Astrocyte (in vitro differentiated cells and primary cell): ENCODE measurements at places on chromosomes 12 and 14. TPM values are rescaled to one million over a fixed set of nuclear protein-coding genes. Genes with fewer than 3 reads are reported as not detected.

DNA sequence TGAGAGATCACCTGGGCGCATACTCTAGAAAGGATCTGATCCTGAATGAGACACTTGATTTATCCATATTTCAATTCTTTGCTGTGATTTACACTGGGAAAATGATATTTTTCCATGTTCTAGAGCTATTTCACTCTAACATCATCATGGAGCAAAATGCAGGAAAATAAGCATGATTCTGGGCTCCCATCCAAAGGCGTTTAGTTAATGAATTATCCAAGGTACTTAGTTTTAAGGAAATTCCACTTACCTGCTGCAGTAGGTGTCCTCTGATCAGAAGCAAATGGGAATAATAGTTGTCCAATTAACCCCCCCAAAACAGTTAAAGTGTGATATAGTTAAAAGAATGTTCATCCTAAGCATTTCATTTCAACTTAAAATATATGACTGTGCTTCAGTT lies 204.5 kb upstream of the PRKD1 start:
- no peak overlapping the region for H3K4me3 ChIP-seq
- no peak for DNase-seq
- no peak overlapping the region for H3K27ac ChIP-seq
- H3K27me3 ChIP-seq = no peaks in the 10 kb centered on the region

DNA sequence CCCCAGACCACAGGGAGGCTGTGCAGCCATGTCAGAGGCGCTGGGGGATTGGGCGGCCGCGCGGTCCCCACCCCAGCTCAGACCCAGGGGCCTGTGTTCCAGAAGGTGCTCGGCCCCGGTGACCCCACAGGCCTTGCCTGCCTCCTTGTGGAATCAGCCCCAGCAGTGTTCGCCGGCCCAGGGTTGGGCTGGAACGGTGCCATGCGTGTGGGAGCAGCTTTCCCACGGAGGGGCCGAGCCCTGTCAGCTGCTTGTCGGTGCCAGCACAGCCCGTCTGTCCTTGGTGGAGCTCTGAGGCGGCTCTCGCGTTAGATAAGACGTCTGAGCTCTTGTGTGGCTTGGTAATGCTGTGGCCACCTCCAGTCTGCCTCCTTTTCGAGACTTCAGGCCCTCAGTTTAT lies 8.5 kb downstream of the ZFYVE21 start:
- peak overlapping the region; percentile 14 for H3K27ac ChIP-seq
- H3K4me3 ChIP-seq = no peak overlapping the region
- peak; percentile 56 for DNase-seq

The BCL7A gene
- total RNA-seq = 8.5 and 9.6 TPM in 2 replicates

DNA sequence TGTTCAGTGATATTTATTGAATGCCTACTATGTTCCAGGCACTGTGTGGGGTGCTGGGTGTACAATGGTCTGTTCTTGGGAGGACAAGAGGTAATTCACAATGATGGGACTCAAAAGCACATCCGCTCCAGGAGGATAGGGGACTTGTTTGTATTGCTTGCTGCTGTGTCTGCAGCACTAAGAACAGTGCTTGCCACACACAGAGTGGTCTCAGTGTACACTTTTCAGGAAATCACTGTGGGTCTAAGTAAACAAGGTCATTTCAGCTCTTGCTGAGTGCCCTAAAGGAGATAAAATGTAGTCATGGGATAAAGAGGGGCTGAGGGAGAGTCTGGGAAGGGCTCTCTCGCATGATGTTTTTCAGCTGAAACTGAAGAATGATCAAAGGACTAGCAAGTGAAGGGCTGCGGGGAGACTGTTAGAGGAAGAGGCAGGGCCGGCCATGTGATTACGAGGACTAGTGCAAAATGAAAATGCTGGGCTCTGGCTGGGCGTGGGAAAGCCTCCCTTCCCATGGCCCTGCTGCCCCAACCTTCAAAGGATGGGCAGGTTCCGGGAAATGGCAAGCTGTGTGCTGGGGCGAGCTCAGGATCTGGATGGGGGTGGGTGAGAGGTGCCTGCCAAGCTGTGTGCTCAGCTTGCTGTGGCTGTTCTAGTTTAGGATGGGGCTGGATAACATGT lies 39.1 kb downstream of the ADCK1 start:
- no peak overlapping the region for H3K4me3 ChIP-seq
- no peak for DNase-seq
- no peaks in the 10 kb centered on the region for H3K27me3 ChIP-seq
- no peaks in the 10 kb centered on the region for H3K4me1 ChIP-seq

The PTPRB gene
- total RNA-seq = 2.2 and 2.5 TPM in 2 replicates

The SLC25A47 gene
- not detected in 2 replicates for total RNA-seq

The KRT6A gene
- 0.95 and 1.4 TPM in 2 replicates for total RNA-seq

GRCh38 chr14:72962829-72963312 lies 36.6 kb downstream of the DCAF4 start:
- peaks cover 3% of the 10 kb centered on the region for H3K4me1 ChIP-seq
- H3K27me3 ChIP-seq = no peaks in the 10 kb centered on the region
- H3K27ac ChIP-seq = no peak overlapping the region
- peak; percentile 92 for DNase-seq
- H3K36me3 ChIP-seq = peaks cover 14% of the 10 kb centered on the region

- no peak overlapping the region for H3K27ac ChIP-seq
- H3K36me3 ChIP-seq = peaks cover 14% of the 10 kb centered on the region
- peak; percentile 36 for DNase-seq
- no peaks in the 10 kb centered on the region for H3K4me1 ChIP-seq
- no peak overlapping the region for H3K4me3 ChIP-seq
- H3K27me3 ChIP-seq = no peaks in the 10 kb centered on the region
These were observed 53.9 kb downstream of the EID3 start for GRCh38 chr12:104357421-104357952.

The CD27 gene
- not detected in 2 replicates for total RNA-seq

- H3K4me3 ChIP-seq = peak overlapping the region; percentile 50
- no peak for DNase-seq
- no peaks in the 10 kb centered on the region for H3K36me3 ChIP-seq
- H3K27me3 ChIP-seq = peaks cover 24% of the 10 kb centered on the region
- H3K4me1 ChIP-seq = peaks cover 4% of the 10 kb centered on the region
These were observed 365 bp upstream of the CCDC88C start for GRCh38 chr14:91417983-91418386.

The EID3 gene
- 1.9 TPM in 2 replicates for total RNA-seq

GRCh38 chr12:114123108-114123507 lies 157.0 kb upstream of the RBM19 start:
- DNase-seq = no peak
- no peak overlapping the region for H3K4me3 ChIP-seq
- H3K4me1 ChIP-seq = no peaks in the 10 kb centered on the region
- no peak overlapping the region for H3K27ac ChIP-seq

DNA sequence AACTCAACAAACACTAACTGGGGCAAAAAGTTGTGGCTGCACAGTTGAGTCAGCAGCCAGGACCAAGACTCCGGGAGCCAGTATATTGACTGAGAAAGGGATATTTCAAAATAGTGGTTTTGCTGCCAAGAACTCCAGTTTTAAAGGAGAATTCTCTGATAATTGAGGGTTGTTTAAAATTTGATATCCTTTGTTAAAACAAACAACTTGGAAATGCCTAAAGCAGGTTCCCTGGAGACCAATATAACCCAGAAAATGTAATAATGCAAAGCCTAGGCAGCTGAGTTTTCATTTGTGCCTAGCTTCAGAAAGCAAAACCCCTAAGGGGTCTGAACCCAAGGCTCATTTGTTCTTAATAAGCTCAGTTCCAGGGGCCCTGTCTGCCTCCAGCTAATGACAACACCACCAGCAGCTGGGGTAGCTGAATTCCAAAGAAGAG lies 311.7 kb upstream of the CCDC196 start:
- H3K36me3 ChIP-seq = no peaks in the 10 kb centered on the region
- no peak overlapping the region for H3K27ac ChIP-seq
- no peak overlapping the region for H3K4me3 ChIP-seq
- H3K4me1 ChIP-seq = no peaks in the 10 kb centered on the region
- no peaks in the 10 kb centered on the region for H3K27me3 ChIP-seq

DNA sequence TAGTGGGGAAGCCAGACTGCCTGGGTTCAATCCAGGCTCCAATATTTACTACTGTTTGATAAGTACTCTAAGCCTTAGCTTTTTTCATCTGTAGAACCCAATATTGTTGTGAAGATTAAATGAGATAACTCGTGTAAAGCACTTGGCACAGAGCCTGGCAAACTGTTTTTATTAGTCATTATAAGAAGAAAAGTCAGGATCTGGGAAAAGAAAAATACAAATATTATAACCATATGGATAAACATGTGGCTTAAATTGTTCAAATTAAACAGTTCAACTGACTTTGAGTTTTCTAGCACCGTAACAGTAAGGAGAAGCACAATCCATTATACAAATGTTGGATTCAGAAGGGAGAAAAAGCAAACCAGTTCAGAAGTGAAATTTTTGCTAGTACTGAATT lies 22.0 kb upstream of the CDK17 start:
- no peak for DNase-seq
- peaks cover 21% of the 10 kb centered on the region for H3K4me1 ChIP-seq
- no peak overlapping the region for H3K4me3 ChIP-seq
- no peaks in the 10 kb centered on the region for H3K27me3 ChIP-seq

The CABP1 gene
- total RNA-seq = 0.19 and 0.30 TPM in 2 replicates

GRCh38 chr12:51238037-51238509 lies 553 bp upstream of the DAZAP2 start:
- H3K27me3 ChIP-seq = no peaks in the 10 kb centered on the region
- peaks cover 21% of the 10 kb centered on the region for H3K4me1 ChIP-seq
- H3K27ac ChIP-seq = no peak overlapping the region

- H3K27me3 ChIP-seq = no peaks in the 10 kb centered on the region
- H3K4me1 ChIP-seq = peaks cover 17% of the 10 kb centered on the region
- no peak overlapping the region for H3K4me3 ChIP-seq
- H3K36me3 ChIP-seq = no peaks in the 10 kb centered on the region
These were observed 156.3 kb upstream of the PDE3A start for GRCh38 chr12:20211981-20212421.

The TSPAN19 gene
- total RNA-seq = not detected in 2 replicates

- H3K36me3 ChIP-seq = no peaks in the 10 kb centered on the region
- no peak overlapping the region for H3K27ac ChIP-seq
- H3K4me1 ChIP-seq = no peaks in the 10 kb centered on the region
- H3K27me3 ChIP-seq = no peaks in the 10 kb centered on the region
- H3K4me3 ChIP-seq = no peak overlapping the region
These were observed 580.0 kb downstream of the DIO2 start for GRCh38 chr14:79631276-79631675.

The PRPF39 gene
- 42.6 and 43.3 TPM in 2 replicates for total RNA-seq

- no peak overlapping the region for H3K4me3 ChIP-seq
- no peaks in the 10 kb centered on the region for H3K27me3 ChIP-seq
- no peak for DNase-seq
- H3K36me3 ChIP-seq = no peaks in the 10 kb centered on the region
- H3K4me1 ChIP-seq = no peaks in the 10 kb centered on the region
These were observed 8.6 kb downstream of the ACVRL1 start for GRCh38 chr12:51915951-51916350.
